CD4-positive, alpha-beta T cell treated with Interleukin-6 at 100 ng/mL for 8 hours (primary cell): ENCODE measurements at places on chromosomes 2 and 18.

GRCh38 chr2:2332381-2332780, 1.3 kb upstream of the MYT1L start:
- no peak for DNase-seq

- no peak for DNase-seq
Observed at GRCh38 chr2:232321817-232322559, 56.6 kb upstream of the ALPP start.

GRCh38 chr2:174259981-174260380, 11.6 kb upstream of the OLA1 start:
- DNase-seq, result no peak

GRCh38 chr18:68665628-68666027, 49.3 kb downstream of the TMX3 start:
- no peak for DNase-seq

DNA sequence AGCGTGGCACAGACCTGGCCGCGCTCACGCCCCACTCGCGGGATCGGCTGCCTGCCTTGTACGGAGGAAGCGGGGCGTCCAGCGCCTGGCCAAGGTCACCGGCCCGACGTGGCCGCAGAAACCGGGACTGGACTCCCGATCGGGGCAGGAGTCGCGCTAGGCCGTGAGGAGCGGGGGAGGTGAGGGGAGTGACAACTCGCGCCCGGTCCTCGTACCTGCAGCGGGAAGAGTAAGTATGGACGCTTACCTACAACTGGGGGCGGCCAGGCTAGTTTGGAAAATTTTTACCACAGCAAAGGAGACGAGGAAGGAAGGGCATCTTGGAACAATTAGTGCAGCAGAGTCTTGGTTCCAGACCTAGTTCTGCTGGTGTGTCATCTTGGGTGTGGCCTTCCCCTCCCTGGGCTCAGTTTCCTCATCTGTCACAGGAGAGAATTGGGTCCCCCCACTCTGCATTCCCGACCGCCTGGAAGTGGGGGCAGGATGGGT, 693 bp downstream of the UBE2F start:
- no peak for DNase-seq

DNA sequence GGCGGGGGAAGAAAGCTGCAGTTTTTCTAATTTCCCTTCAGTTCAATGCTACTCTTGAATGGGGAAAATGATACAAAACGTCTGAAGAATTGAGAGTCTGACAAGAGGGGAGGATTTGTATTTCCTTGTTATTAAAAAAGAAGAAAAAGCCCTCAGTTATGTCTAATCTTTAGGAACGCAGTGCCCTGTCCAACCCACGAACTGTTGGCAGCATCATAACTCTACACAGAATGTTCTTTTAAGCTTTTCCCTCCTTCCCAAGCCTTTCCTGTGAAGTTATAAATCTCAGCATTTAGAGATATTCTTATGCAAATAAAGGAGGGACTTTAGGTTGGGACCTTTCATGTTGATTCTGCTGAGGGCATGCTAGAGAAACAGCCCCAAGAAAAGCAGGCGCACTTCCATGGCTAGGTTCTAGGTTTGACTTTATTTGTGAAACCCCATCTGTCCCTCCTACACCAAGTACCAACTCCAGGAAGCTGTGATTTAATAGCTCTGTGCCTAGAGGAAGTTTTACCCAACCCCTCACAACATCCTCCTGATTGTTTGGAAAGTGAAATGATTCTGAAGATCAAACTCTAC, 288.6 kb downstream of the SETBP1 start:
- no peak for DNase-seq
